Small intestine (tissue), 16 donors: ENCODE measurements at places on chromosomes 7 and 10.

GRCh38 chr10:106816318-106817085, 348.0 kb downstream of the SORCS1 start:
- no peak for DNase-seq

DNA sequence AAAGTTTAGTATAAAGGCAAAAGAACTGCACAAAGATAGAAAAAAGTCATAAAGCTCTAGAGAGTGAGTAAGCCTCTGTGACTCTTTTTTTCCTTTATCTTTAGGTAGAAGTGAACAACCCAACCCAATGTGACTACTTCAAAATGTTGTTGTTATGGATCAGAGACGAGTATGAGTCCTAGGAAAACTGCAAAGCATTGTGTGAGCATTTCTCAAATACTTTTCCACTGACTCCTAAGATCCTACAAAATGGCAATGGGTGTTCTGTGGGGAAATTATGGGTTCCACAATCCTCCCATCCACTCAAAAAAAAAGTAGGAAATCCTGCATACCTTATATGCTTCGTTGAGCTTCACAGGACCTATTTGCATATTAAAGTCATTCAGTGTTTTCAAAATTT, 177.1 kb downstream of the DGKI start:
- no peak for DNase-seq

- no peak for DNase-seq
These were observed 582.2 kb upstream of the ZWINT start for GRCh38 chr10:56943221-56943755.

- no peak for DNase-seq
These were observed 315.3 kb downstream of the CXCL12 start for GRCh38 chr10:44069573-44069972.

- peak; percentile 7 for DNase-seq
These were observed 630.1 kb downstream of the PARD3 start for GRCh38 chr10:34184939-34185386.

DNA sequence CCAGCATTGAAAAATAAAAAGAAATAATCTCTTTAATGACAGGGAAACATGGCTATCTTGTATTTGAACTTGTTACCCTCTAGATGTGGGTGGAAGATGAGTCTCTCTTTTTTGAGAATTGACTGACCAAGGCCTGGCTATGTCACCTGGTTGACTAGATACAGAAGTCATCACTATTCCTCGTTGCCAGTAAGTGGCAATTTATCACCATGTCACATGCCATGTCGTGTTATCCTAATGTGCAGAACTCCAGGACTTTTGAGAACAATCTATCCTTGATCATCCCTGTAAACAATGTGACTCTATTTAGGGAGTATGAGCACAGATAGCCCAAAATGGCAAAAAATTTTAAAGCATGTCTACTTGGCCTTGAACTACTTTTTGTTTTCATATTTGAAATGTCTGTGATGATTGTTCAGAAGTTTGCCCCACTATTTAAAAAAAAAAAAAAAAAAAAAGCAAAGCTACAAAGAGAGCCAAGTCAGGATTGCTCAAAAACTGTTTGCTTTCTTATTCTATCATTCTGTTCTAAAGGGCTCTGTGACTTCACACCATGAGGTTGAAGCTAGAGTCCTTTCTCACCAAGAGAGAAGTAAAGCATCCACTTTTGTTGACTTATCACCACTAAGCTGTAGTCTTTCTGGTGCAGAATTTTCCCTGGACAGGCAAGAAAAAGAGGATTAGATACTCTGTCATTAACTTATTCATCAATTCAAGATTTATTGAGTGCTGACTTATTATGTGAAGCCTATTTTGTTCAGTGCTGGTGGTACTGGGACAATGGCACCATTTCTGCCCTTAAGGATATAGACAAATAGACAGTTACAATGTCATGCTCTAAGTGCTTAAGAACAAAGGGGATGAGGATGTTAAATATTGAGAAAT, 10.4 kb upstream of the WIPF3 start:
- no peak for DNase-seq

- DNase-seq: no peak
These were observed 59.9 kb downstream of the PDGFA start for GRCh38 chr7:459584-460373.

DNA sequence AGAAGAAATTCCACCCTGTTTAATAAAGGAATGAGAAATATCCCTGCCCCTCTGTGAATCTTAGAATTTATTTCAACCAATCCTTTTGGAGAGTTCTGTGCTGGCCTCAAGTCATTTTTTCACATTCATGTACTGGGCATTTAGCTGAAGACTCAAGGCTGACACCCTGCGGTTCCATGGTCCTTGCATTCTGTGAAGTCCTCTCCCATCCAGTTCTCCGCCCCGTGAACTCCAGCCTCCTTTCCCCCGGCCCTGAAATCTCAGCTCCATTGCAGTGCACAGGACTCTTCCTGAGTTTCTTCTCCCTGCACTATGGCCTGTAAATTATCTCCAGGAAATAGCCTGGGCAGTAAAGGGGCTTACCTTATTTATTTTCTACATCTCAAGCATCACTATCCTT, 183.0 kb upstream of the KCND2 start:
- no peak for DNase-seq

DNA sequence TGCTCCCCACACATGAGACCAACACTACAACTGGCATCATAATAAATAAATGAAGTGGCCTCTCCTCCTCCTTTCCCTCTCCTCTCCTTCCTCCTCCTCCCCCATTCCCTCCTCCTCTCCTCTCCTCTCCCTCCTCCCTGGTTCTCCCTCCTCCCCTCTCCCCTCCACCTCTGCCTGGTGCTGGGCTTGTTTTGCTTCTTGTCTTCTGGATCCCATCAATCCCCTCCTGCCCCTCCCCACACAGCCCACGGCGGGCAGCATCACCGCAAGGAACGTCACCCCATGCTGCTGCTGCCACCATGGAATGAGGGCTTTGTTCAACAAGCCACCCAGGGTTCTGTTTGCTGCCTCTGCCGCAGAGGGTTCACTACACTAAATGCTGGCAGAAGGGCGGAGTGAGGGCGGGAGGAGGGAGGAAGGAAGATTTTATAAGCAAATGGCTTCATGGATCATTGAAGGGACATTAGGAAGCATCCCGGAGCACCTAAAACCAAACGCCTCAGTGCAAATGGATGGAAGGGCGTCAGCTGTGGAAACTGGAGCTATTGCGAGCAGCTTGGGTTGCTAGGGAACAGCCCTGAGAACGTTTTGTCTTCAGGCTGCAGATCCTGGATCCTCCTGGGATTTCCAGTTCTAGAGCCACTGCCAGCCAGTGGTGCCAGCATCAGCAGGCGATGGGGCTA, 379.7 kb upstream of the ZMIZ1 start:
- no peak for DNase-seq

DNA sequence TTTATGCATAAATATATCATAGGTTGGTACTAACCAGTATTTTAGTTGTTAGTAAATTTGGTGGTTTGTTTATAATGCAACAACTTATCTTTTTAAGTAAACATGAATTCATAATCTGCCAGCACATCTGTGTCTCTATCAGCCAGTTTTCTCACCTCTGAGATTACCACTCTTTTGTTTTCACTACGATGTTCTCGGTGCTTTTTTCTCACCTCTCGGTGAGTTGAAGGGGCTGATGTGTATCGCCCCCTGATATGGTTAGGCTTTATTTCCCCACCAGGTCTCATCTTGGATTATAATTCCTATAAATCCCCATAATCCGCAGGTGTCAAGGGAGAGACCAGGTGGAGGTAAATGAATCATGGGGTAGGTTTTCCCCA, 114.1 kb downstream of the CAMK1D start:
- DNase-seq: no peak

GRCh38 chr7:47814905-47815613, 133.2 kb downstream of the PKD1L1 start:
- no peak for DNase-seq

GRCh38 chr7:104240401-104240800, 32.6 kb upstream of the ORC5 start:
- no peak for DNase-seq

- DNase-seq: peak; percentile 67
These were observed 75.6 kb downstream of the CCDC6 start for GRCh38 chr10:59830601-59831259.

GRCh38 chr7:36986948-36987724, 262.8 kb upstream of the AOAH start:
- peak; percentile 33 for DNase-seq

GRCh38 chr7:100353685-100354330, 4.1 kb upstream of the PILRB start:
- DNase-seq: no peak

DNA sequence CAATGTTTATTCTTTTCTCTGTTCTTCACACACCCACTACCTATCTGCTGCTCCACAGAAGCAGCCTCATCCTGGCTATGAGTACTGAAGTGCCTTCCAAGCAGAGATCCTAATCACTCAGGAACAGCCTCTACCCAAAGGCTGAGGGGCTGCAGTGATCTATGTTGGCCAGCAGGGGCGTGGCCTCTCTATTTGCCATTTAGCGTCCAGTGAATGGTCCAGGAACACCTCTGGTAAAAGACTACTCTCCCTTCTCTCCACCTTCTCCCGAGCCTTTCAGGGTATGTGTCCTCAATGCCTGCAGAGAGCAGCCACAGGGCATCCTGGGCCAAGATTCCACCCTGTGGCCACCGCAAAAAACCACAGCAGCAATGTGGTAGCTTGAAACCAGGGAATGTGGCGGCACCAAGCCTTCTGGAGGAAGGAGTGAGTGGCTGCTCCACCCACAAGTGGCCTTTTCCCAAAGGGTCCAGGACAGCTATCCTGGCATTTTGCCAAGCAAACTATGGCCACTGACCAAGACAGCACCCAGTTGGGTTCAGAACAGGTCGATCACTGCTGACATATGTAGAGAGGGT, 70.9 kb downstream of the SYPL1 start:
- peak; percentile 24 for DNase-seq

DNA sequence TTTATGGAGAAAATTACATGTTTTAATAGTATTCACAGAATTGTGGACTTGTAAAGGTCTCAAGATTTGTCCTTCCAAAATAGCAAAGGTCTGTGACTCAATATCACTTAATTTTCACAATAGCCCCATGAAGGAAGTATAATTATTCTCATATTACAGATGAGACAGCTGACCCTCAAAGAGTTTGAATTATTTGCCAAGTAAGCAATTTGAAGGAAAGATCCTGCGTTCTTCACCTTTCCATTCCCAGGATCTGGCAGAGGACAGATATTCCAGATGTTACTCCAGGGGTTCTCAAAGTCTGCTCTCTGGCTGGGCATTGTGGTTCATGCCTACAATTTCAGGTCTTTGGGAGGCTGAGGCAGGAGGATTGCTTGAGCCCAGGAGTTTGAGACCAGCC, 559.4 kb upstream of the AUTS2 start:
- no peak for DNase-seq

- peak; percentile 10 for DNase-seq
These were observed 141.7 kb upstream of the CCDC6 start for GRCh38 chr10:60048091-60048501.
